Activated gamma-delta T cell treated with anti-CD3 and anti-CD28 coated beads, Interleukin-2, amount 50 U/mL, for 16 hours (primary cell): ENCODE measurements at places on chromosomes 12 and 14.

GRCh38 chr12:11711651-11712327 is 62.3 kb downstream of the ETV6 start:
- DNase-seq = no peak

- DNase-seq = no peak
Measured at GRCh38 chr12:948238-948637, 1.3 kb downstream of the RAD52 start.

- DNase-seq = no peak
Measured at GRCh38 chr12:33555128-33555527, 115.5 kb upstream of the SYT10 start.

DNA sequence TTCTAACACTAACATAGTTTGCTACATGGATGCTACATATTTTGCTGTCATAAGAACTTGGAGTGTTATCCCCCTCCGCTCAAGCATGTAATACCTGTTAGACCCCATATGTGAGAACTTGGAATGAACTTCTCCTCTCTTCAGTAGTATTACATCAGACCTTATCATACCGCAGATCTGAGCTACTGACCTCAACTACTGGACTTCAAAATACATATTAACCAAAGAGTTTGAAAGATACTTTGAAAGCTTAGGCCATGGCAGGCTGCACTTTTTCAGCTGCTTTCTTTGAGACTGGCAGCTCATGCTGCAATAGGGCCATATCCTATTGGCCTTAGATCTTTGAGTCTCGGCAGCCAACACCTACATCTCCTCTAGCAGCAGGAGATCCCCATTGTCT is 74.8 kb downstream of the EEA1 start:
- DNase-seq = no peak

GRCh38 chr12:20508962-20509361 is 140.6 kb downstream of the PDE3A start:
- DNase-seq = no peak
